ENCODE measurements at places on chromosomes 7 and 10. TPM values are rescaled to one million over a fixed set of nuclear protein-coding genes. Genes with fewer than 3 reads are reported as not detected.

The RGS10 gene
- 44.6 TPM for polyA plus RNA-seq

The NME8 gene
- polyA plus RNA-seq = not detected

DNA sequence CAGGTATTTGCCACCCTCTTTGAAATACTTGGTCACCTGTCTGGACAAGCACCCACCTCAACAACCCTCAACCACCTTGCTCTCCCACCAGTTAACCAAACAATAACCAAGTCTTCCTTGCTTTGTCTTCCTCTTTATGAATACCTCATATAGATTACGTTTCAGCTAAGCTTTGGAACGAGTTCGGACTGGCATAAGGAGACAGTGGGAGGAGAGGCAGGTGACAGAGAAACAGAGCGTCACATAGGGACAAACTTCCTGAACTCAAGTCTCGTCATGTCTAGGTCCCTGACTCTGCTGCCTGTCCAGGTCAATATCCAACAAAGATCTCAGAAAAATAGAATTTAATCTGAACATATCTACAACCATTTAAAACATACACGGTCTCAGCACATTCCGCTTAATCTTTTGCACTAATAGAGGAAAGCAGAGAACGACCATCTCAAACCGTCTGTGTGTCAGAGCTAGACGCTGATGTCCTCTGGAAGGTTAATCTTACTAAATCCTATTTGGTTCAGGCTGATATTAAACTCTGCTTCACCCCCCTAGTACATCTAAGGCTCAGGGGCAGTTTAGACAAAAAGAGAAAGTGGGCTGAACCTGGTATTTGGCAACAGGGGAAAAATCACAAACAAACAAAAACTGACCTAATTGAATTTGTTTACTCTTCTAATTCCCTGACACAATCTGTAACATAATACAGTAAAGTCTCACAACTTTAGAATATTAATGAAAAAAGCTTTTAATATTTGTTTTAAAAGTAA lies 26.4 kb upstream of the SVOPL start:
- no peaks in the 10 kb centered on the region for H3K27me3 ChIP-seq
- no peak overlapping the region for H3K27ac ChIP-seq
- H3K4me3 ChIP-seq = no peak overlapping the region
- H3K4me1 ChIP-seq = no peaks in the 10 kb centered on the region

DNA sequence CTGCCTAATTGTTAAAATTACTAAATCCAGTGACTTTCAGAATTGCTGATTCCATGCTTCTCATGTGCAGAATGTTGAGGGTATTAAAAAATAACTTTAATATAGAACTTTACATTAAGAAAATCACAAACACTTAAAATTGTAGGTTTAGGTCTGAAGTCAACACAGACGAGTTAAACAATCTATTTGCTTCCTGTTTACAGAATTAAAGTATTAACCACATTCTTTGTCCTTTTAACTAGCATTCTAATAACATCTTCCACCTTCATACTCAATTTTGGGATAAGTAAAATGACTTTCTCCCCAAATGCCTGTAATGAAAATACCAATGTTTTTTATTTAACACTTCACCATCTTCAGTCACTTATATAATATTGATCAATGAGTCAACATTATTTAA lies 2.2 kb downstream of the ITGB1 start:
- DNase-seq = no peak
- H3K27me3 ChIP-seq = no peaks in the 10 kb centered on the region
- peak overlapping the region; percentile 77 for H3K4me3 ChIP-seq
- H3K36me3 ChIP-seq = peaks cover 12% of the 10 kb centered on the region

DNA sequence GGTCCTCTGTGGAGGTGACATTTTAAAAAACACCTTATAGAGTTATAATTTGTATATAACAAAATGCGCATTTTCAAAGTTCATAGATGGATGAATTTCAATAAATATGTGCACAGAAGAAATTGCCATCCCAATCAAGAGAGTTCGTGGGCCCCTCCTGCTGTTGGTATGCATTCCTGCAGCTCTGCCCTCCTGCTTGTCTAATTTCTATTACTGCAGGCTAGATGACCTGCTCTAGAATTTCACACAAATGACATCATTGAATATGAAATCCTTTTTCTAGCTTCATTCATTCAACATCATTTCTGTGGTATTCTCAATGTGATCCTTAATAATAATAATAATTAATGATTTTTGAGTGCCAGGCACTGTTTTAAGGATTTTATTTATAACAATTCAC lies 348.2 kb downstream of the SDK1 start:
- no peaks in the 10 kb centered on the region for H3K36me3 ChIP-seq
- H3K27ac ChIP-seq = no peak overlapping the region
- H3K4me1 ChIP-seq = no peaks in the 10 kb centered on the region

GRCh38 chr10:43942096-43942850 lies 293.6 kb upstream of the ZNF32 start:
- no peaks in the 10 kb centered on the region for H3K36me3 ChIP-seq
- H3K4me3 ChIP-seq = no peak overlapping the region
- H3K4me1 ChIP-seq = no peaks in the 10 kb centered on the region
- DNase-seq = peak; percentile 41

GRCh38 chr10:91298224-91298871 lies 77.9 kb downstream of the PCGF5 start:
- no peaks in the 10 kb centered on the region for H3K36me3 ChIP-seq
- H3K27ac ChIP-seq = no peak overlapping the region
- peaks cover 9% of the 10 kb centered on the region for H3K4me1 ChIP-seq

DNA sequence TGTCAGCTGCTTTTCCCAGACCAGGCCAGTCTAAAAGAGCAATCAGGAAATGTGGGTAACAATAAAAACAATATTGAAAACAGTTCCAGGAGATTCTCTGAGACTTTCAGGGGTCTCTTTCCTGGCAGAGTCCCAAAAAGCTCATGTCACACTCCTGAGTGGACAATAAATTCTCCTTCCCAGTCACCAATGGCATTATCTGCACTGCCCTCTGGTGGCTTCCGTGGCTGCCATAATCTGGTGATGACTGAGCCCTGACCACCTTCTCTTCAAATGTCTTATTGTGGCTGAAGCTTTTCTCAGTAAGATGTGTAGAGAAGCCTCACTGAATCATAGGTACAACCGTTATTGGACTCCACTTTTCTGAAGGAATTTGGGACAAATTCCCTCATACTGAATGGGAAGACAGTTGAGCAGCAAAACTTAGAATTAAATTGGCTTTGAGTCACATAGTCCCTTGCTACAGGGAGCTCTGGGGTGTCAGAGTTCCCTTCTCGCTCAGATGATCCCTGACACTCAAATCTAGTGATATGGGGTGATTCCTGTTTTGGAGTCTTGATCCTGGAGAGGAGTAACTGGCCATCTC lies 24.4 kb upstream of the ASAH2 start:
- no peaks in the 10 kb centered on the region for H3K27me3 ChIP-seq
- no peaks in the 10 kb centered on the region for H3K4me1 ChIP-seq
- no peak overlapping the region for H3K4me3 ChIP-seq
- peak; percentile 5 for DNase-seq
- no peaks in the 10 kb centered on the region for H3K36me3 ChIP-seq

DNA sequence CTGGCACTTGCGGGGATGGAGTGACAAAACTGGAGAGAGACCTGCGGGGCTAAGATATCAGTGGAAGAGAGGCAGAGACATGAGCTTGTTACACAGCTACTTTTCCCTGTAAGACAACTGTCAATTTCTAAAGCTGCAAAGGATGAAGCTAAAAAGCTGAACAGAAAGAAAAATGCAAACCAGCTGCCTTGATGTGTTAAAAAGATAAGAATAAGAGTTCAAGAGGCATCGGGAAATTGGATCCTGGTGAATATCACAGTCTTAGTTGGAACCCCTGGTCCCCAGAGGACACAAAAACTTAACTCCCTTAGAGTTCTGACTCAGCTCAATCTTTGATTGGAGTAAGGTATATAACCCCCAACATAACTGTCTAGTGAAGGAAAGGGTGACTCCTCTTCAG lies 38.8 kb downstream of the VPS41 start:
- H3K27me3 ChIP-seq = no peaks in the 10 kb centered on the region
- H3K4me3 ChIP-seq = no peak overlapping the region
- H3K4me1 ChIP-seq = no peaks in the 10 kb centered on the region
- H3K36me3 ChIP-seq = peaks cover 30% of the 10 kb centered on the region
- DNase-seq = no peak

DNA sequence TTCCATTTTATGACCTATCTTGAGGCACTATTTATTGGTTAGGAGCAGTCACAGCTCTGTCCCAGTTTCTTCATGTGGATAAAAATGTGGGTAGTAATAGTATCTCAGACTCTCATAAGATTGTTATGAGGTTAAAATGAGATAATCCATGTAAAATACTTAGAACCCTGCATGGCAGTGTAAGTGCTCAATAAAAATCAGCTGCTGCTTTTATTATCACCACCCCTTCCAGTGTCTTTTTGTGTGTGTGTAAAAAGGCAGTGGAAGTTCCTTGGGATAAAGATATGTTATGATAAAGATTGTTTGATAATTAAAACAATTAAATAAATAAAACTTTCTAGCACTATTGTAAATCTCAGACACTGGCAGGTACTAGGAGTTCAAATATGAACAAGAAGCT lies 15.5 kb downstream of the TES start:
- H3K4me1 ChIP-seq = peaks cover 64% of the 10 kb centered on the region
- no peak for DNase-seq
- H3K27ac ChIP-seq = peak overlapping the region; percentile 43
- H3K36me3 ChIP-seq = no peaks in the 10 kb centered on the region
- no peak overlapping the region for H3K4me3 ChIP-seq

- H3K4me3 ChIP-seq = no peak overlapping the region
- H3K36me3 ChIP-seq = no peaks in the 10 kb centered on the region
- peak overlapping the region; percentile 86 for H3K27ac ChIP-seq
Measured at GRCh38 chr7:104627516-104627915, 299.1 kb downstream of the LHFPL3 start.

DNA sequence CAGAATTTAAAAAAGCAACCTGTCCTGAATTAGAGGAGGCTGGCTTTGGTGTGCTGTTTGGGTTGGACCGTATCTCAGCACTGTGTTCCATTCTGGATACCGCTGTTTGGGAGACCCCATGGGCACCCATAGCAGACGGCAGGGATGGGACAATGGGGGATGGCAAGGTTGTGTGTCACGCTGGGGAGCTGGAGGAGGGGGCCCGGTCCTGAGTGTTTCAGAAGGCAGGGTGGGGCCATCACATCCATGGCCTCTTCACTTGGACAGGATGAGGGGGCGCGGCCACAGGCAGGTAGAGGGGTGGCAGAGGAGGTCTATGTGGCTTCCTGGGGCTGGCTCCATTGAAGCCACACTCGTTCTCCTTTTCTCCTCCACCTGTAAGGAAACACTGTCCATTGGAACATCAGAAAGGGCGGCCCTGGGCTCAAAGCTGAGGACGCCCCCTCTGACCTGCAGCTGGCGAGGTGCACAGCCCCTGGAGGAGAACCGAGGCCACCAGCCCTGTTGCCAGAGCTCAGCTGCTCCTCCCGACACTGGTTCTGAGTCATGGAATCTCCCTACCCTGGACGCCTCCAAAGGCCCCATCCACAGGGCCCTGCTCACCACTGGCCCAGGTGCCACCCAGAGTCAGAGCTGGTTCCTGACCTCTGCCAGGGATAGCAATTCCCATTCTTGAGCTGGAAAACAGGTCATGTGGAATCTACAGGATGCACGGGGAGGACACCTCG lies 587.3 kb downstream of the DNAJB6 start:
- H3K36me3 ChIP-seq = no peaks in the 10 kb centered on the region
- no peak for DNase-seq
- H3K4me1 ChIP-seq = no peaks in the 10 kb centered on the region
- no peak overlapping the region for H3K4me3 ChIP-seq
- no peak overlapping the region for H3K27ac ChIP-seq
- H3K27me3 ChIP-seq = no peaks in the 10 kb centered on the region

- DNase-seq = no peak
- H3K4me3 ChIP-seq = no peak overlapping the region
- no peak overlapping the region for H3K27ac ChIP-seq
- no peaks in the 10 kb centered on the region for H3K36me3 ChIP-seq
Measured at GRCh38 chr10:25078658-25079431, 62.4 kb downstream of the THNSL1 start.

DNA sequence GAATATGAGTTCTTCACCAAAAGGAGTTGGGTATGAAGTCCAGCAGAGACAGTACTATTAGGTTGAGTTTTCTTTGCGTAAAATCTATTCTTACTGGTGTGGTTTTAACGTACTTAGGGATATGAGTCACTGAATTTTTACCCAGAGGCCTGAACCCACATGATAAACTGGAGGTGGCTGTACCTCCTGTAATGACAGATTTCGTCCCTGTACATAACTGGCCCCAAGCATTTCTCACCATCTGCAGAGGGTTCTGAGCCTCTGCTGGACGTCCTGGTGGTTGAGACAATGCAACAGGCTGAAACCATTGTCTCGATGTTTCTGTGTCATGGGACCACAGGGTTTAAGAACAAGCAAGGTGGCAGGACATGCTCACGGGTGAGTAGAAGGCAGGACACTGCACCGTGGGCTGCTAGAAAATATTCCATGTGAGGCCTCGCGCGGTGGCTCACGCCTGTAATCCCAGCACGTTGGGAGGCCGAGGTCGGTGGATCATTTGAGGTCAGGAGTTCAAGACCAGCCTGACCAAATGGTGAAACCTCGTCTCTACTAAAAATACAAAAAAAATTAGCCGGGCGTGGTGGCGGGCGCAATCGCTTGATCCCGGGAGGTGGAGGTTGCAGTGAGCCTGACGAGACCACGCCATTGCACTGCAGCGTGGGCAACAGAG lies 233.9 kb downstream of the DNAJB6 start:
- no peak overlapping the region for H3K27ac ChIP-seq
- no peaks in the 10 kb centered on the region for H3K27me3 ChIP-seq
- peaks cover 6% of the 10 kb centered on the region for H3K36me3 ChIP-seq
- H3K4me3 ChIP-seq = no peak overlapping the region
- no peak for DNase-seq

DNA sequence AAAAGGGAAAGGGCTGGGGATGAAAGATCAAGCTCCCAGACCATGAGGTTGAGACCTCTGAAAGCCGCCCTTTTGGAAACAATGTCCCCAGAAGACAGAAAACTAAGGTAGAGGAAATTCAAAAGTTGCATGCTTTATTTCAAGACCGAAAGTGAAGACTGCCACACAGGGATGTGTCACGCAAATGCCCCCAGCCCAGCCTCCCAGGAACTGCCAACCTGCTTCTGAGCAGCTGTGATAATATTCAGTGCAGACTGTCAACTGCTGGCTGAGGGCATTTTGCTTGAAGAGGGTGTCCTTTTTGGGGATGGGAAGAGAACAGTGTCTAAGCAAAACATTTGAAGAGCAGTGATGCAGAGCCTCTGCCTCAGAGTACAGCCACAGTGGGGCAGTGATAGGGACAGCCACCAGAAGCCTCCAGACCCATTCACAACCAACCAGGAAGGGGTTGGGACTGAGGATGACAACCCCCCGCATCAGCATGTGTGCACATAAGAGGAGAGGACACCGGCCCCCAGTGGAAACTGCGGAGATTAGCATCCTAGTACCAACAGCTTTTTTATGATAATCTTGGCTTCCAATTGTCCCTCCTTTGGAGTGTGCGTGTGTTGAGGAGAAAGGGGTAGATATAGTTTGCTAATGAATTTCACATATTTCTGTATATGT lies 34.7 kb upstream of the NFE2L3 start:
- no peaks in the 10 kb centered on the region for H3K27me3 ChIP-seq
- H3K4me3 ChIP-seq = no peak overlapping the region
- no peaks in the 10 kb centered on the region for H3K36me3 ChIP-seq
- H3K4me1 ChIP-seq = no peaks in the 10 kb centered on the region

- H3K27ac ChIP-seq = no peak overlapping the region
- no peak overlapping the region for H3K4me3 ChIP-seq
- DNase-seq = peak; percentile 24
- H3K27me3 ChIP-seq = peaks cover 25% of the 10 kb centered on the region
Measured at GRCh38 chr10:14327527-14327926, 3.2 kb downstream of the FRMD4A start.

GRCh38 chr10:93333278-93333978 lies 148.7 kb downstream of the MYOF start:
- H3K27ac ChIP-seq = no peak overlapping the region
- H3K27me3 ChIP-seq = no peaks in the 10 kb centered on the region
- peaks cover 67% of the 10 kb centered on the region for H3K36me3 ChIP-seq

- no peak for DNase-seq
- no peak overlapping the region for H3K27ac ChIP-seq
- no peak overlapping the region for H3K4me3 ChIP-seq
Measured at GRCh38 chr7:137836113-137836509, 10.7 kb downstream of the DGKI start.

Measured in SK-N-SH (cell line).